ENCODE measurements at places on chromosomes 12 and 14.

- DNase-seq = no peak
Observed at GRCh38 chr12:20120403-20120725, 248.0 kb upstream of the PDE3A start.

DNA sequence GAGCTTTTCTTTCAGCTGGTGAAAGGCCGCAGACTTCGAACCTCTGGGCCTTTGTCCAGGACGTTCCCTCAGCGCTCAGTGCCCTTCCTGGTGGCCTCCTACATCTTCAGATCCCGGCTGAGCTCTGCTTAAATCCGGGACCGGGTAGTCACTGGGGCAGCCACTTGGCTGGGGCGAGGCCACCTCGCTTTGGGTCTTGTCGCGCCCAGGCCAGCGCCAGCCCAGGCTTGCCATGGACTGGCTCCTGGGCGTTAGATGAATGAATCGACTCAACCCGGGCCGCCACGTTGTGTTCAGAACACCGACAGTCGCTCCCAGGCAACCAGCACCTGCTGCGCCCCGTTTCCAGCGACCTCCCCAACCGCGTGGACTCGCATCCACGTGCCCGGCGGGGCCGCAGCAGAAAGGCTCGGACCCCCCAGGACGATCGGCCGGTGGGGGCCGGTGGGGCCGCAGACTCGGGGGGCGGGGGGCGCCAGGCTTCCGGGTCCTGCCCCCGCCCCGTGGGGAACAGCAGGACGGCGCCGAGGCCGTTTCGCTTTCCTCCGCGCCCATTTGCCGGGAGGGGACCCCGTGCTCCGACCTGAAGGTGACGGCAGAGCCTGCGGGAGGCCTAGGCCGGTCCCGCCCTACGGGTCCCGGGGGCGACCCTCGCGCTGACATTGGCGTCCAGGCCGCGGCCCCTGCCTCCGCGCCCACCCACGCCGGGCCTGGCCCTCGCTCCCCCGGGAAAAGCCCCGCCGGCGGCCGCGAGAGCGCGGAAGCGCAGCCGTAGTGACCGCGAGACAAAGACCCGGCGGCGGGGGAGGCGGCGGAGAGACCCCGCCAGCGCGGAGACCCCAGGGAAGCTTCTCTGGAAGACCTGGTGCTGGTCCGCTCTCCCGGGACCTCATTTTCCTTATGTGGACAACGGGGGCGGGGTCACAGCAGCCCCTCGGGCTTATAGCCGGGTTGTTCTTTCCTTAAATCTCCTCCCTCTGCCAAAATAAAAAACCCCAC lies 37.3 kb upstream of the RCOR1 start:
- DNase-seq = peak; percentile 87

DNA sequence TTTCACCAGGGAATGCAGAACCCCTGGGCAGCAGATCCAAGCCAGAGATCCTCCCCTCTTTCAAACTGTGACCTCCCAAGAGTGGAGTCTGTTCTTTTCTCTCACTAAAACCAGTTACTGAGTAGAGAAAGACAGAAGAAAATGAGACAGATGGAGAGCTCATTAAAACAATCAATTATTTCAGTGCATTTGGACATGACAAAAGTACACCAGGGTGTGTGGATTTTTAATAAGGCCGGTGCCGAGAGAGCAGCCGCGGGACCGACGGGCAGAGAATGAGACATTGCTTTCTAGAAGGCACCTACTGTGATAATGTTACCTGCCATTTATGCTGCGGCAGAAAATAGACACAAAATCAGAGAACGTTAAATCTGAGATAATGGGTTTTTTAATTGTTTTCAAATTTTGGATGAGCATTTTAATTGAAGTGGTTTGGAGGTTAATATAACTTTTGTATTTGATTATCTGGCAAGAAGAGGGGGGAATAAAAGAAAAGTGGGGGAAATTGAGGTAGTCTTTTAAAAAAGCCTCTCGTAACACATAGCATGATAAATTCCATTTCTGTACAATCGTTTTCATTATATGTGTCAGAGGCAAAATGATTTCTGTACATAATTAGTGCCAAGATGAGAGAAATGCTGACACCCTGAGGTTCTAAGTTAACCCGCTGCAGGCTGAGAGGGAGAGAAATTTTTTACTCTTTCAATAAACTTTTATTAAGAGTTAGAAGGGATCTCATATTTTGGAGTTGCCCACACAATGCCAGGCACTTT lies 70.8 kb downstream of the HSPB8 start:
- DNase-seq = no peak

DNA sequence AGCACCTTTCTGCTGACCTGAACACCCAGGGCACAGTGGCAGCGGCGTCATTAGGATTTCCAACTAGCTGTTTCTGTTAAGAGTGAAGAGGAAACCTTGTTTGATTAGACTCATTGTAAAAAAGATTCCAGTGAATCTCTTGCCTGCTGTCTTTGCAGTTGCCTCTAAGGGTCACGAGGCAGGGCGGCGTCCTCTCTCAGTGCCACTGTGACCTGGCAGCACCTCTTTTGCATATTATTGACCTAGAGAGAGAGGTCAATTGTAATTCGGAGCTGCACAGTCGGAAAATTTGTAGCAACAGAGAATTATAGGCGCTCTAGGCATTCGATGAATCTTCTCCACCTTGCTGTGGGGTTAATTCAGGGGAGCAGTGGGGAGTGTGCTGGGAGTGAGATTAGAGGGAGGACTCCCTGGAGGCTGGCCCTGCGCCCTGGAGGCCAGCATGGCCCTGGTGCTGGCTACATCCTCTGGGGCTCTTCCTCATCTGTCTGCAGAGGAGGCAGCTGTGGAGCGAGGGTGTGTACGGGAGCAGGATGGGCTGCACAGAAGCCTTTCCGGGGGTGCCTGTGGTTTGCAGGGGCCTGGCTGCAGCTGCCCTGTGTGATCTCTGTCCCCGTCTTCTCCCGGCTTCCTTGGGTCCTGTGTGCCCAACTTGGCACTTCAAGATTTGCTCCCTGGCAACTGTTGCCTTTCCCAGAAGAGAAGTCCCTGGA lies 14.3 kb downstream of the PACS2 start:
- DNase-seq = no peak

GRCh38 chr12:26274441-26275312 lies 79.3 kb downstream of the SSPN start:
- DNase-seq = peak; percentile 75
